ENCODE measurements at places on chromosomes 11 and 22. TPM values are rescaled to one million over a fixed set of nuclear protein-coding genes. Genes with fewer than 3 reads are reported as not detected.

GNAZ gene
- total RNA-seq: 0.91 TPM

GAS2 gene
- 2.0 TPM for total RNA-seq

CRYBB2 gene
- not detected for total RNA-seq

TSGA10IP gene
- not detected for total RNA-seq

NOX4 gene
- total RNA-seq: not detected

ALDH3B2 gene
- not detected for total RNA-seq
